ENCODE measurements at places on chromosomes 4 and X.
A peak's percentile ranks its signal among the peaks of the same experiment; 100 is the strongest.

- DNase-seq: no peak
These were observed 289.8 kb upstream of the CLNK start for GRCh38 chr4:10974371-10974770.

- no peak for DNase-seq
These were observed 164.4 kb upstream of the RAPGEF2 start for GRCh38 chr4:158938220-158939044.

- DNase-seq: peak; percentile 78
These were observed at the start of gene ARHGEF38 for GRCh38 chr4:105551965-105552746. TSS of gene ARHGEF38 (plus strand) at chr4:105552620. CDS start at chr4:105552766, 146 bp downstream.

GRCh38 chrX:75989806-75990590 is 182.9 kb upstream of the PBDC1 start:
- DNase-seq: no peak

DNA sequence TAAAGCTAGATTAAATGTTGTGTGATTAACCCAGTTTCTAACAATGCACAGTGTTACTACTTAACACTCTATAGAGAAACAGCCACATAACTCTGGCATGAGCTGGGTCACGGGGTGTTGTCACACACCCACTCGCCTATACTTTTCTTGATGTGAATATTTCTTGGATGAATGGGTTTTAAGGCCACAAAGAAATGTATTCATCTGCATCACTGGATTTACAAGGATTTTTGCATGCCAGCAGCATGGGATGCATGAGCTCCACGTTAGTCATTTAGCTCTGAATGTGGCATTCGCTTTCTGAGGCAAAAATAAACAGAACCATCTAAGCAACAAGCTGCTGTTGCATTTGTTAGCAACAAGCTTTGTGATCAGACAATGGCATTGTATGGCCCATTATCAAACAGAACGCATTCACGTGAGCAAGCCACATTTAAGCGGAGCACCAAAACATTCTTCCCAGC is 89.7 kb downstream of the LRP2BP start:
- peak; percentile 99 for DNase-seq

GRCh38 chr4:121070274-121070673 is 2.1 kb downstream of the NDNF start:
- no peak for DNase-seq

DNA sequence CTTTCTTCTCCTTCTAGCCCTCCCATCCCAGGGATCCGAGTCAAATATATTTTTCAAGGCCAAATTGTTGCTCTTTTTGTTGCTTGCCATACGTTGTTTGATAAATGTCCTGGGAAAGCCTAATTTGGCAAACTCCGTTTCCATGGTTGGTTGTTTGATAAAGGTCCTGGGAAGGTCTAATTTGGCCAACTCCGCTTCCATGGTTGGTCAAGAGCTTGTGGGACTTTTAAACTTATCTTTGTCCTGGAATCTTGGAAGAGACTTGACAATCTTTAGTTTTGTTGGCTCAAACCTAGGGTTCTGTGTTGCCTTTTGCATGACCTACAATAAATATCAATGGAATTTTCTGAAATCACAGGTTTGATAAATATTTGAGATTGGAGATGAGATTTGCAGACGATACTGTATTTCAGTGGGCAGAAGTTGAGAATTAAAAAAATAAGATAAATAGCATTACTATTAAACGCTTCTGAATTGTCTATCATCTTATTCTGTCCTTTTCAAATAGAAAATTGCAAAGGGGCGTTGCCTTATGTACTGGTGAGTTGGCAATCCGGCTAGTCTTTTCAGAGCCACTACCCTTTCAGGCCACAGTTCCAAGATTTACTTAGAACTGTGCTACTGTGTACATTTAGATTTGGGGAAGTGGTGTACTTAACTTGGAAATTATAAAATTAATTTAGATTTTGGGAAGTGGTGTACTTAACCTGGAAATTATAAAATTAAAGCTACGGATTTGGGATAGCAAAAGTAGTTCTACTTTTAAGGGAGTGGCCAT is 804 bp downstream of the OSTC start:
- peak; percentile 27 for DNase-seq

DNA sequence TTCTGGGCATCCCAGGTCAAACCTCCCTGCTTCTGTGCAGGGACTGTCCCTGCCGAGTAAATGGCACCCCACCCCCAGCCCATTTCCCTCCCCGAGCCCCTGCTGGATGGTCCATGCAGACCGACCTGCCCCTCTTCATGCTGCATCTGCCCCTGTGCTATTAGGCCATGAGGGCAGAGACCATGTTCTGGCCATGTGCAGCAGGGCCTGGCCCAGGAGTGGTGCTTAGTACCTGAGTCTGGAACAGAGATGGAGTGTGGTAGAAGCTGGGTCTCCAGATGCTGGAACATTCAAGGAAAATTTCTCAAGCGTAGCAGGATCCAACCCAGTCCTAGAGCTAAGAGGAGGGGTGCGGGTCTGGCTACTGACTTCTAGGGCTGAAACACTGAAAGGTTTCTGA is 15.3 kb upstream of the UBA1 start:
- no peak for DNase-seq

DNA sequence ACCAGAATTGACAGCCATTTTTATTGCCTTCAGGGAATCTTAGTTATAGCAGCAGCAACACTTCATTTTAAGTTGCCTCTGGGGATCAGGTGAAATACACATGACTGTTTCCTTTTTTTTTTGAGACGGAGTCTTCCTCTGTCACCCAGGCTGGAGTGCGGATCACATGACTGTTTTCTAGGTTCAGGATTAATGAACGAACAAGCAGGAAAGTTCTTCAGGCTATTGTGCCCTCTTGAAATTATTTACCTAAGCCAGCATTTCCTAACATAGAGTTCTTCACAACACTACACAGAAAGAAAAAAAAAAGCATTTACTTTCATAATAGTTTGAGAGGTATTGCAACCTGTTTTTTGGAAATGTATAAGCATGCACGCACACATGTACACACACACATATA is 2032.8 kb downstream of the PCDH7 start:
- DNase-seq: no peak

- no peak for DNase-seq
These were observed 28.2 kb upstream of the NEIL3 start for GRCh38 chr4:177281351-177281909.

- DNase-seq: peak; percentile 2
These were observed 79.8 kb upstream of the GPM6A start for GRCh38 chr4:175891851-175892250.

- peak; percentile 74 for DNase-seq
These were observed 13.5 kb downstream of the KDM5C start for GRCh38 chrX:53211391-53211978.

DNA sequence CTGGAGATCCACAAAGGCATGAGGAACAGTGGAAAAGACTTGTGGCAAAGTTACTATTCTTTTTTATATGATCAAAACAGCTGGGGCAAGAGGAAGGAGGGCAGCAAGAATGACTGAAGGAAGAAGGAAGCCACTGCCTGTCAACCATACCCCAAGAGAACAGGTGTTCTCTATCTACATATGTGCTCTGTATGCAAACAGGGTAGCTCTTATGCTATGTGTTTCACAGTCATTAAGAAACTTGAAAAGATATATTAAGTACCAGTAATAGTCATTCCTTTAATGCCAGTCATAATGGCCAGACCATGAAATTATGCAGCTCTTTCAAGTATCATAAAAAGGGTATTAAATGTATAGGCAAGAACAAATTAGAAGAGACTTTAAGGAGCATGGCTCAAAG is 363.9 kb downstream of the KLHL13 start:
- DNase-seq: no peak

DNA sequence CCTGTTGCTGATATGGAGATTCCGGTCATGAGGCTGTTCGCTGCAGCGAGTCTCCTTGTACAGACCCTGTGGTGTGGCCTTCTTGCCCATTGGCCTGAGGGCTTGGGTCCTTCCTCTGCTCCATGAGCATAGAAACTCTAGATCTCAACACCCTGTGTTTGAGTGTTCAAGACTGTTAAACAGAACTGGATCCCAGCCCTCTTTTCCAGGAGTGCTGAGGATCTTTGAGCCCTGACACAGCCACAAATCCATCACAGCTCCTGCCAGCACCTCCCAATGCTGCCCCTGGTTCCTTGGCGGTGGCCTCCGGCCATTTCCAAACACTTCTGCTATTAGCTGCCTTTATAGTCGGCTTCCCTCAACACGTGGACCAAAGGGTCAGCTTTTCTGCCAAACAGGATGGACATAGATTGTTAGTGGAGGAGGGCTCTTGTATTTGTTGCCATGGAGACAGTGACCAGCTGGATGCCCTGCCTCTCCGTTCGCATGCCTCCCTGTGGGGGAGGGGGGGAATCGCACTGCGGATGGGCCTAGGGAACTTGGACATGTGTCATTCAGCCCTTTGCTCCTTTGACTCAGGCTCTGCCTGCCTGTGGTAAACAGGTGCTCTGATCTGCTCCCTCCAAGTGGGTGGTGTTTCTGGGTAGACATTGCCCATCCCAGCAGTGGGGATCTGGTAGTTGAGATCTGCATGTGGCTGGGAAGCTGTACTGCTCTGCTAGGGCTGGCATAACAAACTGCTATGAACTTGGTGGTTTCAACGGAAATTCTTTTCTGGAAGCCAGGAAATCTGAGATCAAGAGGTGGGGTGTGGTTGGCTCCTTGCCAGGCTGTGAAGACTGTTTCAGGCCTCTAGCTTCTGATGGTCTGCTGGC is 6.9 kb upstream of the WDR1 start:
- DNase-seq: no peak

- no peak for DNase-seq
These were observed at the start of gene SORCS2 for GRCh38 chr4:7192252-7193029. TSS of gene SORCS2 (plus strand) at chr4:7192538.

DNA sequence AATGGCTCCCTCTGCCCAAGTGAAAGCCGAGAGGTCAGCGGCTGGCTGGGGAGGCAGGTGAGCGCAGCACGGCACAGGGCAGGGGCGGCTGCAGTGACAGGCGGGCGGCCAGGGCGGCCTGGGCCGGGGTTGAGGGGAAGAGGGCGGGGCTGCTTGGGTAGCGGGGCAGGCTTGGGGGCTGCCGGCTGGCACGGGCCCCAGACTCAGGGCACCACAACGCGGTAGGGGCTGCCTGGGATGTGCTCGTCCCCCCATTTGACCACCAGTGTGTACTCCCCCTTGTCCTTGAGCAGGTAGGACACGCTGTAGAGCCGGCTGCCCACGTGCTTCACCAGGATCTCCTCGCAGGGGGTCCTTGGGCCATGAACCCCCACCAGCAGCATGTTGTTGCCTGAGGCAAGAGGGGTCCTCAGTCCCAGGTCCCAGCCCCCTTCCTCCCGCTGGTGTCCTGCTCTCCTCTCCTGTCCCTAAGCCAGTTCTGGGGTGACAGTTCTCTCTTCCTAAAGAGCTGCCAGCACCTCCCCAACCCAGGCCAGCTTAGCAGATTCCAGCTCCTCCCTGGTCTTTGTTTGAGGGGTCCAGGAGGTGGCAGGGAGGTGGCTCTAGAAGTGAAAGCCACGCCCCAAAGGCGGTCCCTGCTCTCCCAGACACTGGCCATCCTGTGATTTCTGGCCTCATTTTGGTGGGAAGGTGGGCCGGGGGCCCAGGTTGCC is 25.6 kb downstream of the FLNA start:
- DNase-seq: no peak

DNA sequence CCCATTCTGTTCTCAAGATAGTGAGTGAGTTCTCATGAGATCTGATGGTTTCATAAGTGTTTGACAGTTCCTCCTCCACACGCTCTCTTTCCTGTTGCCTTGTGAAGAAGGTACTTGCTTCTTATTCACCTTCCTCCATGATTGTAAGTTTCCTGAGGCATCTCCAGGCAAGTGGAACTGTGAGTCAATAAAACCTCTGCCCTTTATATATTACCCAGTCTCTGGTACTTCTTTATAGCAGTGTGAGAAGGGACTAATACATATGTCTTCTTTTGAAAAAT is 58.4 kb downstream of the CFAP299 start:
- DNase-seq: no peak

- no peak for DNase-seq
These were observed 84.4 kb downstream of the FBXW7 start for GRCh38 chr4:152451496-152451895.

DNA sequence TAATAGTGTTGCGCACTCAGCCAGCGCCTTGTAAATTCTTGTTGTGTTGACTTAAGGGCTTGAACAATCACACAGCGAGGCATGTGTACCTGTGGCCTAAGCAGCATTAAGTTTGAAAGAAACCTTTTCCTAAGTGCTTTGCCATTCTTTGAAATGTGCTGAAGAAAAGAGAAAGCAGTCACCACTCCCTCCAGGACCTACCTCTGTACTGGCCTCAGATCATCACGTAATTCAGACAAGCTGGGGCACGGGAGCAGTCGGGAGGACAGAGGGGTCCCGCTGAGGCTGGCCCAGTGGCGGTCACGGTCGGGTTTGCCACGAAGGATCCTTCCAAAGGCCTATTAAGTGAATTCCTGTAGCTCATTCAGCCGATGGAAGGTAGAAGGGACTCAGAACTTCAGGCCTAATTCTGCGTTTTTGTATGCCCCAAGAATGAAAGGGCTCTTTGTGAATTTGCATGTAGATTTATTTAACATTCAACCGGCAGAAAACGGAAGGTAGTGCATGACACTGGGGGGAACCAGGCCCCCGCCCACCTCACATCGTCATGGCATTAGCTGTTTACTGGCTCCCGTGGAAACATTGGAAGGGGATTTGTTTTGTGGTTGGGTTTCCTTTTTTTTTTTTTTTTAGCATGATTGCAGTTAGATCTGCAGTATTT is 106.3 kb downstream of the TRAPPC11 start:
- DNase-seq: no peak

- no peak for DNase-seq
These were observed 498.5 kb upstream of the DIPK2B start for GRCh38 chrX:45699158-45699557.

DNA sequence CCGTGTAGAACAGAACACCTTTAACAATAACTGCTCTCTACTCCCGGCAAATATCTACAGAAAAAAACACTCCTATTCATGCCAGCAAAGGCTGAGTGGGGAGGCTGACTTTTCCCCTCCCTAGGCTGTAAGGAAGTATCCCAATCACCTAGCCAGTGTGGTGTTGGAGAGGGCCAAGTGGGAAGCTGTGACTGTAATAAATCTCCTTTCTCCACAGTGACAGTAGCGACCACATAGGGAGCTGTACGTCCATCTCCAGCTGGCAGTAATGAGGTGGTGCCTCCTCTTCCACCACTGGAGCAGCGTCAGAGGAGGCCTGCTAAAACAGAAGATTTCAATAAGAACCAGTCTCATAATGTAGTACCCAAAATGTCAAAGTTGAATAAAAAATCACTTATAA is 47.9 kb upstream of the PLAC1 start:
- DNase-seq: no peak

DNA sequence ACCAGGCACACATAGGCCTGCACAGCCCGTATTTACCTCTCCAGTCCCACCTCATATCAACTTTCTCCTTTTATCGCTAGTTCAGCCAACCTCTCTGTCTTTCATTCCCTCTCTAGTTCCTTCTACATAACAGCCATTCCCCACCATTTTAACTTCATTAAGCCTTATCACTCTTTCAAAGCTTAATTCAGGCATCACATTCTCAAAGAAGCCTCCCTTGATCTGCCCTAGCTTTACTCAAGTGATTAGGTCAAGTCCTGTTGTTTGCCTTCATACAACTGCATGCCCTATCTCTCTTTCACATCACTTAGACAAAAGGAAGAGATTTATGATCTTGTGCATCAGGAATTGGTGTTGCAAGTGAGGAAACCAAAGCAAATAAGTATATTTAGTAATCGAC is 74.2 kb downstream of the ALPK1 start:
- DNase-seq: no peak
